ENCODE measurements at places on chromosomes 1 and 21.

DNA sequence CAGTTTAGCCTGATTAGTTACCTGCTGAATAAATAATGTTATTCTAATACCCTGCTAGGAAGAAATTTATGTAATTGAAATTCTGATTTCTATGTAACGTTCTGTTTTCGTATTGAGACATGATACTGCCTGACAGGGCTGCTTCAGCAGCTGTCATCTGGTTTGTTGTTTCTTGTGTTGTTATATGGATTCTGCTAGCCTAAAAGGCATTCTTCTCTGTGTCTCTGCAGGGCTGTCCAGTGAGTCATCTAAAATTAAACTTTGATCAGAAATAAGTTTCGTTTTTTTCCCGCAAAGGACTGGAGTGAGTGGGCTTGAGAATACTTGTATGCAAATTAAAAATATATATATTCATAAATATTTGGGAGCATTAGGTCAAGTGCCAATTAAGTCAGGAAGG is 93.0 kb downstream of the DYRK1A start:
- DNase-seq: no peak

DNA sequence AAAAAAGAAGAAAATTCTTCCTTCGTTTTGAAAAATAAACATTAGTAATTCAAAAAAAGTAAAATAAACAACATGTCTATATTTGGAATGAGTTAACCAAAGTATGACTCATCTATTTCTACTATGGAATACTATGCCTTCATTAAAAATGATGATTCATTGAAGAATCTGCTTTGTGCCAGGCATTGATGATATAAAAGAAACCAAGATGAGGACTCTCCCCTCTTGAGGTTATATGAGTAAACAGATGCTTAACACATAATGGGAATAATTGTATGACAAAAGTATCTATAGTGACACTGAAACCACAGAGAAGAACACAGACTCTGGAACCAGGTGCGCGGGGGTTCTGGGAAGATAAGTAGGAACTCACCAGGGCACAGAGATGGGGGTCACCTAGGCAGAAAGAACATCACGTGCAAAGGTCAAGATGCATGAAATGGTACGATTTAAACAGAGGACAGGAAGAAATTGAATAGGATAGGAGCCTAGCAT is 18.8 kb downstream of the ELF3 start:
- no peak for DNase-seq

- DNase-seq: no peak
Observed at GRCh38 chr1:4797429-4797828, 143.0 kb downstream of the AJAP1 start.

DNA sequence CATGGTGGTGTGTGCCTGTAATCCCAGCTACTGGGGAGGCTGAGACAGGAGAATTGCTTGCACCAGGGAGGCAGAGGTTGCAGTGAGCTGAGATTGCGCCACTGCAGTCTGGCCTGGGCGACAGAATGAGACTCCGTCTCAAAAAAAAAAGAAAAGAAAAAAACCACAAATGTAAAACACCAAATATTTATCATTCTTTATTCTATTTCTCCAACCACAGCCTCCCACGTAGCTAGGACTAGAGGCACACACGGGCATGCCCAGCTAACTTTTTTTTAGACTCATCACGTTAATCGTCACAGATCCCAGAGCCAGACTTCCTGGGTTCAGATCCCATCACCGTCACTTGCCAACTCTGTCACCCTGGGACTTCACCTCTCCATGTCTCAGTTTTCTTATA is 13.5 kb downstream of the DNAJC16 start:
- DNase-seq: no peak

- no peak for DNase-seq
Observed at GRCh38 chr1:56550138-56550858, 29.1 kb downstream of the PLPP3 start.

- no peak for DNase-seq
Observed at GRCh38 chr1:70084314-70084915, 121.0 kb downstream of the LRRC40 start.

- no peak for DNase-seq
Observed at GRCh38 chr1:228032041-228032440, 25.2 kb downstream of the WNT3A start.

DNA sequence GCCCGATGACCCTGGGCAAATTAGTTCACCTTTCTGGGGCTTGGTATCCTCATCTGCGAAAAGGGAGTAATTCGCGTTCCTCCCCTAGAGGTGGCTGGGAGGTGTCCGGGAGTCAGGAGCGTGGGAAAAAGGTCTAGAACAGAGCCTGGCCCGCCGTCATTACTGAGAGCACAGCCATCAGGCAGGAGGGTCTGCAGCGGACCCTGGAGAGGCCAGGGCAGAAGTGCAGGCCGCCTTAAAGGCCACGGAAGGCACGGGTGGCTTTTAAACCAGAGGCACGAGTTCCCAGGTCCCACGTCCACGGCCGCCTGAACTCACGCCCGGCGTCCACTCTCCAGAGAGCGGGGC is 850 bp downstream of the PANK4 start:
- no peak for DNase-seq

GRCh38 chr21:14095056-14095455 is 115.7 kb downstream of the LIPI start:
- DNase-seq: no peak

GRCh38 chr1:234972411-234973191 is 156.0 kb downstream of the TOMM20 start:
- no peak for DNase-seq

DNA sequence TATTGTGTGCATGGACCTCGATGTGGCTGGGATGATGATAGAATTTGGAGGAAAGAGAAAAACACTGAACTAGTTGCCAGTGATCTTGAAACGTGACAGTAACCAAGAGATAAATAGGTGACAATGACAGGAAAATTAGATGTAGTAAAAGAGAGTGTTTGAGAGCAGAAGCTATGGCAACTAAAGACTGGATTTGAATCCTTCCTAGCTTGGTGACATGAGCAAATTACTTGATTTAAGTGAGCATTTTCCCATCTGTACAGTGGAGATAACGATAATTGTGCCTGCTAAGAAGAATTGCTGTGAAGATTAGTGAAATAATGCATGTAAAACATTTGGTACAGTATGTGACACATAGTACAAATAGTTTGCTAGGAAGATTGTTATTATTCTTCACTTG is 12.7 kb downstream of the TTC3 start:
- DNase-seq: no peak

All from stimulated activated CD4-positive, alpha-beta T cell treated with anti-CD3 and anti-CD28 coated beads, Interleukin-4, amount 100 ng/mL, for 4 hours (primary cell).